ENCODE measurements at places on chromosomes 16 and 17. TPM values are rescaled to one million over a fixed set of nuclear protein-coding genes. Genes with fewer than 3 reads are reported as not detected.

GRCh38 chr17:78325076-78325687 is 34.7 kb downstream of the SOCS3 start:
- H3K27ac ChIP-seq = no peak overlapping the region
- no peaks in the 10 kb centered on the region for H3K36me3 ChIP-seq
- no peaks in the 10 kb centered on the region for H3K27me3 ChIP-seq
- no peak for DNase-seq
- no peak overlapping the region for H3K4me3 ChIP-seq
- peaks cover 27% of the 10 kb centered on the region for H3K4me1 ChIP-seq

DNA sequence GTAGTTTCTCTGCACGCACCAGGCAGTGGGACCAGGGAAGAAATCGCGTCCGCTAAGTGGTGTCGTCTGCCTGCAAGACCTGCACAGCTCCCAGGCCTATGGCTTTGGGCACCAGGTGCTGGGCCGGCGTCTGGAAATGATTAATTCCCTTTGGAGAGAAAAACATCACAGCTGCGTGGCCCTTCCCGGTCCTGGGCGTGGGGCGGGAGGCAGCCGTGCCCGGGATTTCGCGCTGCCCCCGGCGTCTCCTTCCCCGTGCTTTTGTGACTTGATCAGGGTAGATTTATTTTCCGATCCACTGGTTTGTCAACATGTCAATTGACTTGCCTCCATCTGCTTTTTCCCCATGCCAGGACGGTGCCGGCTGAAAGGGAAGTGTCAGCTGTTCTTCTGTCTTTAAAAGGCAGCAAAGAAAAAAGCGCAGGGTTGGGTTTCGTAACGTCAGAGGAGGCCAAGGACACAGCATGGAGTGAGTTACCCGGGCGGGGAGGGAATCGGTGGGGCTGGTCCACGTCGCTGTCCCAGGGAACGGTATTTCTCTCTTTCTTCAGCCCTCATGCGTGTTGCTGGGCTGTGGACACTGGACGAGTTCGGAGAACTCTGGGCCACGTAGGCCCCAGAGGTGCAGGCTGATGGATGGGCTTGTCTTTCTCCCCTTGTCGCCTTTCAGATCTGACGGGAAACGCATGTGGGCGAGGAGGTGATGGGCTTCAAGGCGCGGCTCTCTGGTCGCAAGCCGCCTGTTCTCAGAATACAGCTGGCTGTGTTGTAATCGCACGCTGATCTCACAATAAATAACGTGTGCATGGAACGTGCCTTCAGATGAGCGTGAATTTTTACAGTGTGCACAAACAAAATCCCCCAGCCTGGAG is 188.1 kb upstream of the ZNF469 start:
- no peak overlapping the region for H3K27ac ChIP-seq
- no peak overlapping the region for H3K4me3 ChIP-seq
- H3K4me1 ChIP-seq = no peaks in the 10 kb centered on the region

TEX2 gene
- total RNA-seq = 13.1 TPM

- H3K27ac ChIP-seq = no peak overlapping the region
- H3K4me3 ChIP-seq = no peak overlapping the region
- no peak for DNase-seq
- peaks cover 100% of the 10 kb centered on the region for H3K4me1 ChIP-seq
- H3K36me3 ChIP-seq = no peaks in the 10 kb centered on the region
Observed at GRCh38 chr16:17367036-17367435, 103.7 kb downstream of the XYLT1 start.

CCDC47 gene
- total RNA-seq = 39.0 TPM

SLC47A2 gene
- not detected for total RNA-seq

C17orf50 gene
- not detected for total RNA-seq

TMEM88 gene
- total RNA-seq = 6.2 TPM

KRT36 gene
- total RNA-seq = not detected

DNA sequence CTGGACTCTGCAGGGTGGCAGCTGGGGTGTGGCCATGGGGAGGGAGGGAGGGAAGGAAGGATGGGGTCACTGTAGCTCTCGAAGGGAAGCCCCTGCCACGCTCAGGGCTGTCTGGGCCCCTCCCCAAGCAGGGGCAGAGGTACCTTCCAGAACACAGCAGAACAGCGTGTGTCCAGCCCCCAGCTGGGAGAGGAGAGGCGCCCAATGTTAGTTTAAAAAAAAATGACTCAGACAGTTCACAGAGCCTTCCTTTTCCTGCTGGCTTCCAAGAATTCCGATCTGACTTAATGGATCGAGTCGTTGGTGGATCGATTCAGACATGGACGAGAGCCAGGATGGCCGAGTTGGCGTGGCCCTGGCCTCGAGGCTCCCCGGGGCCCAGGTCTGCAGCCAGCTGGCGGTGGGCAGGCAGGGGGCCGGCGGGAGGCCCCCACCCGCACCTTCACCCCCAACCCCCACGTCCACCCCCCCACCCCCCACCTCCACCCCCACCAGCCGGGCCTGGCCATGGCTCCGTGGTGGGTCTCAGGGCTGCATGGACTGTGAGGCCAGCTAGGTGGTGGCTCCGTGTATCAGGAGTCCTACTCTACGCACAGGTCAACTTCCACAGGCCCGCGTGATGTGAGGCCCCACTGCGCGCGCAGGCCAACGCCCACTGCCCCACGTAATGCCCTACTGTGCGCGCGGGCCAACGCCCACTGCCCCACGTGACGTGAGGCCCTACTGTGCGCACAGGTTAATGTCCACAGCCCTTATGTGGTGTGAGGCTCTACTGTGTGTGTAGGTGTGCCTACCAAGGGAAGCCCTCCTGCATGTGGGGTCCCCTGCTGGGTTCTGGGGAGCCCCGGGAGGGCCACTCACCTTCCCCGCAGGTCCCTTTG is 21.8 kb downstream of the CACNA1H start:
- no peaks in the 10 kb centered on the region for H3K27me3 ChIP-seq
- DNase-seq = no peak
- H3K4me3 ChIP-seq = no peak overlapping the region
- H3K36me3 ChIP-seq = no peaks in the 10 kb centered on the region

TPSAB1 gene
- total RNA-seq = not detected

CACNG3 gene
- not detected for total RNA-seq

DNA sequence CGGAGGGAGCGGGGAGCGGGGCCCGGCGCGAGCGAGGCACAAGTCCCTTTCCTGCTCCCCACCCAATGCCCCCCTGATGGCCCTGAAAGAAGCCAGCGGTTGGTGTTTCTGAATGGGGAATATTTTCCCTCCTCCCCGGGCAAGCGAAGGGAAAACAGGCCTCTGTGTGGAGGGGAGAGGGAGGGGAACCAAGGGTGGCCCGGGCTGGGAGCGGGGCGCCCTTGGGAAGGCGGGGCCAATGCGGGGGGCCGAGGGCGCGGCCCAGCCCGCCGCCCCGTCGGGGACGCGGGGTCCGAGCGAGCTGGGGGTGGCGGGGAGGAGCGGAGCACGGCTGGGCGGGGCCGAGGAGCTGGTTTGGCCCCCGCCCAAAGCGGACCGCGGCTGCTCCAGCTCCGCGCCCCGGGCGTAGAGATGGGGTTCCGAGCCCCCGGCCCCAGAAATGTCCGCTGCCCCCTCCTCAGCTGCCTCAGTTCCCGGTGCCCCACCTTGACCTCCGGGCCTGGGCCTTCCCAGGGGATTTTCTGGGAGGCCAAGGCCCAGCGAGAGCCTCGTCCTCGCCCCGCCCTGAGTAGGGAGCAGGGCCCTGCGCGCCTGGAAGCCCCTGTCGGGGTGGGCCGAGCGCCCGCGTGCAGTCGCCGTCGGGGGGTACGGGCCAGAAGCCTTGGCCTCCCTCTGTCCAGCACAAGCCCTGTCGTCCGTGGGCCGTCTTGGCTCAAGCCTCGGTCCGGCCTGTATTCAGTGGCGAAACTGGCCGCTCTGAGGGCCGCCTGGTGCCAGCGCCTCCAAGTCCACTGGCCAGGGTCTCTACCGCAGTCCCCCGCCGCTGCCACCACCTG is 3.9 kb upstream of the HEXIM1 start:
- peak overlapping the region; percentile 35 for H3K27ac ChIP-seq
- H3K27me3 ChIP-seq = no peaks in the 10 kb centered on the region
- H3K4me3 ChIP-seq = no peak overlapping the region
- DNase-seq = no peak
- H3K36me3 ChIP-seq = no peaks in the 10 kb centered on the region
- H3K4me1 ChIP-seq = peaks cover 47% of the 10 kb centered on the region

DNA sequence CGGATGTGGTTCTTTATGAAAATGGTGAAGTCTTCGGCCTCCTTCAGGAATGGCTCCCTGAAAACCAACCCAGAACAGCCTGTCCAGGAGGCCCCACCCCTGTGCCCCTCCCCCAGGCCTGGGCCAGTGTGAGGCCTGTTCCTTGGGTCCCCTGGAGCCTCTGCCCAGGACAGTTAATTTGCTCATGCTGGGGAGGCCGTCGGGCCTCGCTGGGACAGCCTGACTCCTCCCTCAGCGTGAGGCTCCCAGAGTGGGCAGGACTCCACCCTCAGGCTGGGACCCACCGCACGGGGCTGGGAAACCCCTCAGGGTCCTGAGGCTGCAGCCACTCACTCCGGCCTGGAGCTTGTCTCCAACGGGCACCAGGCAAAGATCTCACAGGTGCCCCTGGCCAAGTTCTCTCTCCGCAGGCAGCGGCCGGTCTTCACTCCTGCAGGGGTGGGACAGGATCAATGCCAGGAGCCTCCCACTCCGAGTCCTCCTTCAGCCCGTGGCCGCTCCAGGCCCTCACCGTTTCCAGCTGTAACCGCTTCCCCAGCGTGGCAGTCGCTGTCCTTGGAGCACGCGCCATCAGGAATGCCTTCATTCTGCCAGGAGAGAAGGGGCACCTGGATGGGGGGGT is 5.8 kb downstream of the P2RX5 start:
- H3K36me3 ChIP-seq = no peaks in the 10 kb centered on the region
- no peak overlapping the region for H3K4me3 ChIP-seq
- no peaks in the 10 kb centered on the region for H3K27me3 ChIP-seq

- H3K4me1 ChIP-seq = peaks cover 7% of the 10 kb centered on the region
- no peak for DNase-seq
- H3K36me3 ChIP-seq = no peaks in the 10 kb centered on the region
- H3K4me3 ChIP-seq = no peak overlapping the region
Observed at GRCh38 chr17:66627985-66628384, 206.9 kb upstream of the CACNG5 start.

DHX58 gene
- total RNA-seq = 41.8 TPM

PRSS36 gene
- total RNA-seq = 0.33 TPM

GRCh38 chr17:77473615-77474226 is 333.0 kb downstream of the SEC14L1 start:
- peaks cover 43% of the 10 kb centered on the region for H3K36me3 ChIP-seq
- peak overlapping the region; percentile 51 for H3K27ac ChIP-seq
- DNase-seq = no peak
- no peaks in the 10 kb centered on the region for H3K27me3 ChIP-seq
- peaks cover 100% of the 10 kb centered on the region for H3K4me1 ChIP-seq
- H3K4me3 ChIP-seq = peak overlapping the region; percentile 2

GJD3 gene
- not detected for total RNA-seq

GRCh38 chr16:85461022-85461813 is 151.9 kb upstream of the GSE1 start:
- DNase-seq = no peak
- no peak overlapping the region for H3K27ac ChIP-seq
- H3K27me3 ChIP-seq = peaks cover 17% of the 10 kb centered on the region
- H3K4me1 ChIP-seq = peaks cover 12% of the 10 kb centered on the region

PRSS33 gene
- total RNA-seq = not detected

- no peak overlapping the region for H3K27ac ChIP-seq
- no peak for DNase-seq
- H3K36me3 ChIP-seq = no peaks in the 10 kb centered on the region
- no peaks in the 10 kb centered on the region for H3K27me3 ChIP-seq
Observed at GRCh38 chr17:72681844-72682243, 410.6 kb downstream of the SLC39A11 start.

HOXB7 gene
- total RNA-seq = 0.25 TPM

HES7 gene
- not detected for total RNA-seq

GRCh38 chr17:13102477-13102876 is 84.7 kb upstream of the ELAC2 start:
- H3K4me3 ChIP-seq = no peak overlapping the region
- no peak for DNase-seq
- no peaks in the 10 kb centered on the region for H3K36me3 ChIP-seq
- H3K27ac ChIP-seq = no peak overlapping the region

DNA sequence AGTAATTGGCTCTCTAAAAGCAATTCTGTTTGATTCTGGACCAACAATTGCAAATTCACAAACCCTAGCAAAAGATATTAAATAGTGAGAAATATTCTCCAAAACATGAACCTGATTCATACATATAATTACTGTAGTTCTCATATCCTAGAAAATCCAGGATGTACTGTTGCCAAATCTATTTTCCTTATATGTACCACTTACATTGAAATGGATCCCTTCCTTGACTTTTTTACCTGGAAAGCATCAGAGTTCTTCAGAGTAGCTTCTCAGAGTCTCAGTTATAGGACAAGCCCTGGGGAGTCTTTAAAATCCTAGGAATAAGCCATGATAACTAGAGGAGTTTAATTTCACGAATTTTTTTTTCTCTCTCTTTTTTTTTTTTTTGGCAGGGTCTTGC is 16.7 kb downstream of the TMEM92 start:
- peaks cover 4% of the 10 kb centered on the region for H3K27me3 ChIP-seq
- DNase-seq = no peak
- no peak overlapping the region for H3K4me3 ChIP-seq
- no peak overlapping the region for H3K27ac ChIP-seq
- H3K36me3 ChIP-seq = no peaks in the 10 kb centered on the region
- H3K4me1 ChIP-seq = no peaks in the 10 kb centered on the region

MYL4 gene
- total RNA-seq = not detected

DNA sequence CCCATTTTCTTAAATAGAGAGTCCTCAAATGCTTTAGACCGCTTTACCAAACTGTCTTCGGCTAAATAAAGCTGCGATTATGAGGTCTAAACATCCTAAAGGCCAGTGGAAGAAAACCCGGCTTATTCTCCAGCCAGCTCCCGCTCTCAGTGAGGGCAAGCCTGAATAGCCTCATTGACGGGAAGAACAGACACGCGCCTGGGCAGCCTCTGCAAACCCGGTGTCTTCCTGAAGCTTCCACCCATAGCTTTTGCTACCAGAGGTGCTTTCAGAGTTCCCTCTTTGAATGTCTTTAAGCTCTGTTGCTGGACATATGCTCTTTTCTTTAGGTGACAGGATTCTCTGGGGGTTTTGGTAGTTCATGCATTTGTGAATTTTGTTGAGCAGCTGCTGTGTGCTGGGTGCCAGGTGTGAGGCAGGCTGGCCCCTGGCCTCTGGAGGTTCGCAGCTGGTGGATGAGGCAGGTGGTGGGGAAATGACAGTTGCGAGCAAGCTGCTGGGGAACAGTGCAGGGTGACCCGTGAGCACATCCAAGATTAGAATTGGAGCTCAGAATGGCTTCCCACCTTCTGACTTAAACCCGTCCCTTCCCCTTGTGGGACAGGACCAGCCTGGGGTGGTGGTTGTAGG is 44.7 kb downstream of the CRISPLD2 start:
- DNase-seq = no peak
- no peak overlapping the region for H3K27ac ChIP-seq
- no peaks in the 10 kb centered on the region for H3K4me1 ChIP-seq
- H3K27me3 ChIP-seq = no peaks in the 10 kb centered on the region

CHAD gene
- total RNA-seq = not detected

DNA sequence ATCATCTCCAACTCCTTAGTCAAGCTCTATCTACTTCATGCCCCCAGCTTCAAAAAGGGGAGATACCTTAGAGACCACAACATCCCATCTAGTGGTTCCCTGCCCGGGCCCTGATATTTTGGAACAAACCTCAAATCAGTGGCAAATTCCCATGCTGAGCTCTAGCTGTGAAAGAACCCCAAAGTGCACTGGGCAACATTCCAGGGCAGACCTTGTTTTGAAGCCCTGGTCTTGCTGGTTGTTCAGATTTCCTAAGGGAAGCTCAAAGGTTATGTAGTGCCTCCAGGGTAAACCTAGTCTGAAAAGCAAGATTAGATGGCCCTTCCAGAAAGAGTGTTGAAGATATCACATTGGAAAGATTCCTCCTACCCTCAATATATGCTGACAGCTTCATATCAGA is 16.3 kb downstream of the FAM117A start:
- H3K4me1 ChIP-seq = peaks cover 96% of the 10 kb centered on the region
- H3K27ac ChIP-seq = peak overlapping the region; percentile 89
- H3K4me3 ChIP-seq = peak overlapping the region; percentile 9
- no peak for DNase-seq
